ENCODE measurements at places on chromosomes 1 and 21.

DNA sequence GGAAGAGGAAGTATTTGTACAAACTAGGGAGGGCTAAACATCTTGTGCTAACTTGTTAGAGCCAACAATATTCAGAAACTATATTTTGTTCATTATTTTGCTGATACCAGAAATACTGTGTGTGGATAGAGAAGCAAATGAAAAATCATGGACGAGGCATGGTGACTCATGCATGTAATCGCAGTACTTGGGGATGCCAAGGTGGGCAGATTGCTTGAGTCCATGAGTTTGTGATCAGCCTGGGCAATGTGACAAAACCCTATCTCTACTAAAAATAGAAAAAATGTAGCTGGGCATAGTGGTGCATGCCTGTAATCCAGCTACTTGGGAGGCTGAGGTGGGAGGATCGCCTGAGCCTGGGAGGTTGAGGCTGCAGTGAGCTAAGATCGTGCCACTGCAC lies 13.4 kb downstream of the LRRC41 start:
- no peak for DNase-seq

- no peak for DNase-seq
These were observed 4.5 kb downstream of the PRRX1 start for GRCh38 chr1:170668209-170669106.

DNA sequence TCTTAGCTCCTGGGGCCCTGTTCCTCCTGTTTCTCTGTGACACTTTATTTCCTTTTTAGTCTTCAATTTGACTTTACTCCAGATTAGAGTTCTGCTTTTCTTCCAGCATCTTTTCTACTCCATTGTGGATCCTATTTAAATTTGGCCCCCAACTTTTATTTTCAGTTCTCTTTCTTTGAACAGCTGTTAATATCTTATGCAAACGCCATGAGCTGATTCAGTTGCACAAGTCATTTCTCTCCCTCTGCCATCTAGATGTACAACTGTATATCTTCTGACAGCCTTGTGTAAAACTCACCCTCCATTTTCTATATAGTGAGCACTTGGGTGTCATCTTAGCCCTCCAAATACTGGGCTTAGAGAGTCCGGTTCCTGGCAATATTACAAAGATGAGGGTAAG lies 42.2 kb downstream of the SPATA17 start:
- DNase-seq = no peak

GRCh38 chr1:179230251-179230650 lies 774 bp upstream of the ABL2 start:
- no peak for DNase-seq

DNA sequence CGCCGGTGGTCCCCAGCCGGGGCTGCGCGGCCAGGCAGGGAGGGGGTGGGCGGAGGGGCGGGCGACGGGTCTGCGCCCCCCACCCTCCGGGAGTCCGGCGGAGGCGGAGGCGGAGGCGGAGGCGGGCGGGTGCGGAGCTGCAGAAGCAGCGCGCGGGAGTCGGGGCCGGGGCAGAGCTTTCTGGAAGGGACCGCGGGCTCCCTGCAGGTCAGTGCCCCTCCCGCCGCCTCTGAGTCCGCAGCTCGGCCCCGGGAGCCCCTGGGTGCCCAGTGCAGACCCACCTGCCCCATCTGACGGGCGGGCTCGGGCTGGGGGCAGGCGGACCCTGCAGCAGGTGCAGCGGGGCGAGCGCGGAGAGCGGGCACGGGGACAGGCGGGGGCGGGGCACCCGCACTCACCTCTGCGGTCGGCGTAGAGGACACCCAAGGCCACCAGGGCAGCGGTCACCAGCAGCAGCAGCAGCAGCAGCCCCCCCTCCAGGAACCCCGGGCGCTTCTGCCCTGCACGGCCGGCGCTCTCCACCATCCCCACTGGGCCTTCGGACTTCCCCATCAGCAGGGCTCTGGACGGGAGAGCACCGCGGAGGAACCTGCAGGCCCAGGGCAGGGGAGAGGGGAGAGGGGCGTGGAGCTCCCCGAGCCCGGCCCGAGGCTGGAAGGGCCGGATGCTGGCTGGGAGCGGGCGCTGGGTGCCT lies 3.7 kb downstream of the MMEL1 start:
- no peak for DNase-seq

DNA sequence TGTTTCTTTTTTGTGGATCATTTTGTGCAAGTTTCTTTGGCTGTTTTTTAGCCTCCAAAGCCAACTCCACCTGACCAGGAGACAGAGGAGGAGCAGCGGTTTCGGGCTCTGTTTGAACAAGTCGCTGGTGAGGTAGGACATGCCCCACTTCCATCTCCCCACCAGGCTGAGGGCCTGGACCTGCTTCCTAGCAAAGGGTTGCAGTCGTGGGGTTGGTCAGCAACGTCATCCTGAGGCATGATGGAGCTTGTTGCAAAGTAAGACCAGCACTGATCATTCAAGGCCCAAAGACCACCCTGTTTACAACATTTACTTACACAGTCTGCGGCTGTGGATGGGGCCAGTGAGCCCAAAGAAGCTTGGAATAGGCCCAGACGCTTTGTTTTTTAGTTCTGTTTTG lies 40.3 kb downstream of the CAPN9 start:
- DNase-seq = no peak

GRCh38 chr1:147603986-147604385 lies 62.7 kb downstream of the BCL9 start:
- no peak for DNase-seq

GRCh38 chr1:172875892-172876291 lies 174.8 kb downstream of the TNFSF18 start:
- DNase-seq = no peak

DNA sequence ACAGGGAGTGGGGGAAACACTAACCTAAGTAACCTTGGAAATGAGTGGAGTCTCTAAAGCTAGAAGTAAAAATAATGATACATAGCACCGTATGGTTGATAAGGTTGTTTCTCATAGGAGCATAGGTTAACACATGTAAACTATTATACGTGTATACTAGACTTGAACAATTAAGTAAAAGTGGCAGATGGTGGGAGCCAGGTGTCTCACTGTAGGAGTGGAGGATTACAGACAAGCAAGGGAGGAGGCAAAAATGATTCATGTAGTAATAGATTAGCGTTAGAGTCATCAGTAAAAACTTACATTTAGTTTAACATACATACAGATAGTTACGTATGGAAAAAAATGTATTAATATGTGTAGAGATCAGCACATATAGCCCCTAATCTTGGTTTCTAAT lies 138.4 kb upstream of the DSCAM start:
- DNase-seq = no peak

DNA sequence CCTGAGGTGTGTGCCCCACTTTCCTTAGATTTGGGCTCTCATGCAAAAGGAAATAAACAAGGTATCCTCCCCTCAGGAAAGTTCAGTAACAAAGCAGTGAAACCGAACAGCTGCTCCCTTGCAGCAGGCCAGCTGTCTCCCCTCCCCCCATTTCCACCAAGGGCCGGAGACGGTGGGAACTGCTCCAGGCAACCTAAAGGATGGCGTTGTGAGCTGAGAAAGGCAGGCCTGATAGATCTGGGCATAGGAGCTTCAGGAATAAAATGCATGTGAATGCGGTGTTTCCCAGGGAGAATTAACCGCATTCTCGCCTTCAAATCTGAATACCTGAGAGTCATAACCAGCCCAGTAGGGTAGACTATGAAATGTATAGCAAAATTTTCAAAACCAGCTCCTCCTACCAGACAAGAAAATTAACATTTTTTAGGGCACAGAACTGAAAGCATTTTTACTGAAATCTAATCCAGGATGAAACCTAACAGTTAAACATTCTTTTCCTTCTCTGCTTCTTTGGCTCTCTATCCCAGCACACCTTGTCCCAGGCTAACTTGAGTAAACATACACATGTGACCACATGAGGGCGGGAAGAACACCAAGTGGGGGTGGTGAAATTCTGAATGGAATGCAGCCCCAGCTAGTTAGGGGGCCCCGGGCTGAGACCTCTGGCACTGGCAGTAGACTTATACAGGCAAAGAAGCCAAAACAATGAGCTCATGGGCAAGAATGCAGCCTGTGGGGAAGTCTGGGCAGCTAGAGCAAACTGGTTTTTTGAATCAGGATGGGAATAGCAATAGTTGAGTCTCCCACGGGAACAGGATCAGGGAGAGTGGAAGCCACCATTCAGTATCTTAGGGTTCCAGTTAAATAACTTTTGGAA lies 11.5 kb downstream of the MCL1 start:
- DNase-seq = no peak

- no peak for DNase-seq
These were observed 95.2 kb downstream of the ITPKB start for GRCh38 chr1:226643611-226644540.

DNA sequence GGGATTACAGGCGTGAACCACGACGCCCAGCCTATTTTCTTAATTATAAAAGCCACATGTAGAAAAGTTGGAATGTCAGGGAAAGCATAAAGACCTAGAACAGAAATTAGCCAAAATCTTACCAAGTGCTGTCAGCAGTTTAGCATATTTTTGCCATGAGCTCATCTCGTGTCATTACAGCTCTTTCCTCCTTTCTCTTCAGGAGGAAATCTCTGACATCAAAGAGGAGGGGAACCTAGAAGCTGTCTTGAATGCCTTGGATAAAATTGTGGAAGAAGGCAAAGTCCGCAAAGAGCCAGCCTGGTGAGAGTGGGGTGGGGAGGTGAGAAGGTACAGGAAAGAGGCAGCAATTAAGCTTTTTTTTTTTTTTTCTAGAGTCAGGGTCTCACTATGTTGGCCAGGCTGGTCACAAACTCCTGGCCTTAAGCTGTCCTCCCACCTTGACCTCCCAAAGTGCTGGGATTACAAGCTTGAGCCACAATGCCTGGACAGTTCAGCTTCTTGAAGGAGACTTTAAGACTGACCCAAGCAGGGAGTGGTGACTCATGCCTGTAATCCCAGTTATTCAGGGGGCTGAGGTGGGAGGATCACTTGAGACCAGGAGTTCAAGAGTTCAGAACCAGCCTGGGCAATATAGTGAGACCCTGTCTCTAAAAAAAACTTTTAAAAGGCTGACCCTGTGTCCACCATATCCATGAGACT lies 8.4 kb upstream of the BGLAP start:
- DNase-seq = no peak

DNA sequence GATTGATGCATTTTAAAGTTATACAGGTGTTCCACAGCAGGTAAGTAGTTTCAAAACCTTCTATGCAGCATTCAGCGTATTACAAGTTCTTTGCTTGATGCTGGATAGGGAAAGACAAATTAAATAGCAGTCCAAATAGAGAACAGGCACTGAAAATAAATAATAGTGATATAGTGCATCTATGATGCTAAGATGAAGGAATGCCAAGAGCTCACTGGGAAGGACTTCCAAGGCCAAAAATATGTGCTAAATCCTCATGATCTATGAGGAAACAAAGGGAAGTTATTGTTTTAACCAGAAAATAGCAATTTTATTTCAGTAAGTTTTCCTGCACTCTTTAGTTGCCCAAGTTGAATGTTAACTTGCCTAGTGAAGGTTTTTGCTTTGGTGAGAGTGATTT lies 127.8 kb upstream of the GREM2 start:
- no peak for DNase-seq

GRCh38 chr21:34143685-34144182 lies 70.4 kb downstream of the MRPS6 start:
- no peak for DNase-seq

GRCh38 chr1:107153014-107153413 lies 12.2 kb downstream of the NTNG1 start:
- no peak for DNase-seq

- DNase-seq = no peak
These were observed 59.6 kb downstream of the UCK2 start for GRCh38 chr1:165886983-165887382.

DNA sequence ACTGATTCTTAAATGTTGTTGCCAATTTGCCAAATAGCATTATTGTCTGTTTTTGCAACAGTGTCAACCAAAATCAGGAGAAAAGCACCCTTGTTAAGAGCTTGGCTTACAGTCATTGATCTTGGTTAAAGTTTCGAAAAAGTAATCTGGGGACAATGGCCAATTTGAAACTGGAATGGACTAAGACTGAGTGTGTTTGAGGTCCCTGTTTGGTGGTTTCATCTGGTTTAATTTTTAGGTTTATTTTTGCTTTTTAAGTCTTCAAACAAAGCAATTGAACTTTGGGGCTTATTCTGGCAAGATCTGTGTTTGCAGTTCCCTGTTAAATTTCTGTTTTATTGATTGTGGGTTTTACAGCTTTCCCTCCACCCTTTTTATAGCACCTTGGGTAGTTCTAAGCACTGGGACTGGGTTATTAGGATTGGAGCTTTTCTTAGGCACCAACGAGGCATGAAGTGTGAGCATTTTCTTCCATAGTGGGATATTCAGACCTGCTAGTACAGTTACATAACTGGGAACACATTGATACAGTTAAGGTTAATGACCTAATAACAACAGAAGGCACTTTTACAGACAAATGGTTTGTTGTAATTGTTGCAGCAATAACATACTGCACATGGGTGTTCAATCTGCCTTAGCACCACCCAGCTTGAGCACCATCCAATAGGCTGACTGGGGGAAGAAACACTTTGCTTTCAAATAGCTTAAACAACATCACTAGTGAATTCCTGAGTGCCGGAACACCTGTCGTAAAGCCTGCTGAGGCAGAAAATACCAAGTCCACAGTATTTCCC lies 40.6 kb upstream of the MAP10 start:
- DNase-seq = no peak

DNA sequence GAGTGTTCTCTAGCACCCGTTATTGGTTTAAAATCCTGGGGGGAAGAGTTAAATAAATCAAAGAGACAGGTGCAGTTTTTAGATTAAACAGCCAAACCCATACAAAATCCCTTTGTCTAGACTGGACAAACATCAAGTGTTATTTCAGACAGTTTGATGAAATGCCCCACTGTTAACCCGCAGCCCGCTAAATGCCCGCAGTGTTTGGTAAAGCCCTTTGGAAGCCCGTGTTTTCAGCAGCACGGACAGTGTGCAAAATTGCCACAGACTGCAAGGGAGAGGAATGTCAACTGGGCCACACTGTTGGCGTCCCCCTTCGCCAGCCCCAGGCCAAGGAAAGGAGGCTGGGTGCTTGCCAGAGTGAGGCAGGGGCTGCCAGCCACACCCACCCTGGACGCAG lies 26.6 kb downstream of the AJAP1 start:
- DNase-seq = no peak

DNA sequence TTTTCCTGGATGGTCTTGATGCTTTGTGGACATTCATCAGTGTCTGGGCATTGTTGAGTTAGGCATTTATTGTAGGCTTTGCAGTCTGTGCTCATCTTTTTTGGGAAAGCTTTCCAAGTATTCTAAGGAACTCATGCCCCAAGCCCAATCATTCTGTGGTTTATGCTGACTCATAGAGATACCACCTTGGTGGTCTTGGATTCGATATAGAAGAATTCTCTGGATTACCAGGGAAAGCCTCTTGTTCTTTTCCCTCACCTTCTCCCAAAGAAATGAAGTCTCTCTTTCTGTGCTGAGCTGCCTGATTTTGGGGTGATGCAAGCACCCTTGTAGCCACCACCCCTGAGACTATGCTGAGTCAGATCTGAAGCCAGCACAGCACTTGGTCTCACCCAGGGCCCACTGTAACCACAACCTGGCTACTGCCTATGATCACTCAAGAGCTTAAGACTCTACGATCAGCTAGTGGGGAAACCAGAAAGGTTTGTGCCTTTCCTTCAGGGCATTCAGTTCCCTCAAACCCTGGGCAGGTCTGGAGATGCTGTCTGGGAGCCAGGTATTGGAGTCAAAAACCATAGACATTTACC lies 422.6 kb downstream of the NUF2 start:
- no peak for DNase-seq

- DNase-seq = no peak
These were observed 98.6 kb downstream of the TBX19 start for GRCh38 chr1:168379104-168379860.
